ENCODE measurements at places on chromosomes 7 and 10.

GRCh38 chr10:69885379-69886013, 83.8 kb downstream of the COL13A1 start:
- DNase-seq = no peak

GRCh38 chr10:114632869-114633715, 25.0 kb downstream of the ABLIM1 start:
- DNase-seq = no peak

- DNase-seq = no peak
Observed at GRCh38 chr7:127151379-127151778, 101.4 kb downstream of the GRM8 start.

DNA sequence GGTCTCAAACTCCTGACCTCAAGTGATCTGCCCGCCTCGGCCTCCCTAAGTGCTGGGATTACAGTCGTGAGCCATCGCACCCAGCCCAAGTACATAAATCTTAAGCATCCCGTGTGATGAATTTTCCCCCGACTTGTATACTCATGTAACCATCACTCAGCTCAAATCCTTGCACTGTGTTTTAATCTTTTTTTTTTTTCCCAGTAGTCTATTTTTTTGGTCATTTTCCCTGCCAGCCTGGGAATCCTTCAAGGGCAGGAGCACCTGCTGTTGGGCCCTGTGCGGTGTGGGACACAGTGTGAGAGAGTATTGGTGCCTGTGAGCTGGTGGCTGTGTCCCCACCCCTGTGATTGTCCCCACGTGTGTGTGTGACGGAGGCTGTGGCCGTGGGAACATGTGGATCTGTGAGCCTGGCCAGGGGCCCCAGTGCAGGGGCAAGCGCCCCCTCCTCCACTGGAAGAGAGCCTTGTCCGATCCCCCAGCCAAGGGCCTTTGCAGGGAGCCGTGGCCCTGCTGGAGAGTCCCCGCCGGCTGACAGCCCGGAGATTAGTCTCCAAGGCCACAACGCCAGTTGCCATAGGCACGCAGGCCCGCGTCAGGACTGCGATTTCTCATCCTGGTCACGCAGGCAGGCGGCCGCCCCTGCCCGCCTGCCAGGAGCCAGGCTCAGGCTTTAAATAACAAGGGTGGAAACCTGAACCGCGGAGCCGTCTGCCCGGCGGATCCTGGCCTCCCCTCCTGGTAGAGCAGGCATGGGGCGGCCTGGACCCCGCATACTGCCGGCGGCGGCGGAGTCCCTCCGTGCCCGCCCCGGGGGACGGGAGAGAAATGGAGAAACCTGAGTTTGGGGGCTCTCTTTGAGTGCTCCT, 26.5 kb downstream of the GTF2IRD1 start:
- no peak for DNase-seq

All from activated CD4-positive, alpha-beta T cell treated with anti-CD3 and anti-CD28 coated beads for 1 hour (primary cell).